HuH-7.5 (cell line): ENCODE measurements at places on chromosomes 11 and 22.
A peak's percentile ranks its signal among the peaks of the same experiment; 100 is the strongest.

GRCh38 chr11:129999407-129999806 lies 3.2 kb downstream of the PRDM10 start:
- DNase-seq: peak; percentile 57

- DNase-seq: no peak
Observed at GRCh38 chr11:105429096-105429910, 180.6 kb upstream of the GRIA4 start.

- DNase-seq: no peak
Observed at GRCh38 chr11:82720267-82721065, 13.2 kb downstream of the FAM181B start.

DNA sequence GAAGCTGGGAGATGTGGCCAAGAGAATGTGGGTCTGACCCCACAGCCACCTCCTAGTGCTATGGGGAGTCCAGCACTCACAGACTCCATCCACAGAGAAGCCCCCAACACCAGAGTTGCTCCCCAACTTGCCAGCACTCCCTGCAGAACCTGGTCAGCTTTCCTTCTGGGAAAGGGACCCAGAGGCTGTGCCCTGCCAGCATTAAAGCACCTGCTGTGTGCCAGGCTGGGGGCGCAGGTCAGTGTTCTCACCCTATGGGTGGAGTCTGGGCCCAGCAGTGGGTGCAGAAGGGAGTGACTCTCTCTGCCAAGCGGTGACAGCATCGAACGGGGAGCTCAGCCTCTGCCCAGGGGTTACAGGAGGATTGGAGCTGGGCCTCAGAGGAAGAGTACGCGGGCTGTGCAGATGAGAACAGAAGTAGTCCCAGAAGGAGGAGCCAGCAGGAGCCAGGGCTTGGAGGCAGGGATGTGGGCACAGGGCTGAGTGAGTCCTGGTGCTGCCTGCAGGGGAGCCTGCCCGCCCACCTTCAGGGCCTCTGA lies 114.4 kb downstream of the MPPED1 start:
- DNase-seq: no peak

DNA sequence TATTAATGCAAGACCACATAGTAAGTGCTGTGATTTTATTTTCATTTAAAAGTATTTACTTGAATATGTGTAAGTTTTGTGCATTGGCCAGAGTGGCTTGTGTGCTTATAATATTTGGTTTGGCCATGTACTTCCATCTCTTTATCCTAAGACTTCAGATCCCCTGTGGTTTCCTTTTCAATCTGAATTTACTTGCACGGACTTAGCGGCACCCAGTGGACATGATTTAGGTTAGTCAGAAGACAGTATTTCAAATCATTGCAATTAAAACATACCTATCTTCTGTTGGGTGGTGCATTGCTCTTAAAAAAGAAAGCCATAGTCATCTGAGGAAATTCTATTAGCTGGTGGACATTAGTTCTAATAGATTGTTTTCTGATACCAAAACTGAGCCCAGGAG lies 30.7 kb downstream of the PIWIL4 start:
- no peak for DNase-seq

DNA sequence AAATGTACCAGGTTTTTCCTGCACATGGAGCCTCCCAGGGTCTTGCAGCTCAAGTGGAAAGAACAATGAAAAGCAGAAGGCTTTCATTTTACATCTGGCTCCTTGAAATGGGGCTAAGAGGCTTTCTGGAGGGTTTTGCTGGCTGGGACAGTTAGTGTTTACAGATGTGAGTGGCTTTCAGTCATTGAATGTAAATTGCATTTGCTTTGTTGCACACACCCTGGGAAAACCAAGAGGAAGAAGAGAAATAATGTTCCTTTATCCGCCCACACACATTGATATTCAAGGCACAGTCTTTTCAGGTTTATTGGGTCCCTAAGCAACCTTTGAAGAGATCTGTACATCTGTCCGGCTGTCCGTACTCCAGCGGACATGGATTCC lies 144.5 kb downstream of the SPON1 start:
- no peak for DNase-seq

DNA sequence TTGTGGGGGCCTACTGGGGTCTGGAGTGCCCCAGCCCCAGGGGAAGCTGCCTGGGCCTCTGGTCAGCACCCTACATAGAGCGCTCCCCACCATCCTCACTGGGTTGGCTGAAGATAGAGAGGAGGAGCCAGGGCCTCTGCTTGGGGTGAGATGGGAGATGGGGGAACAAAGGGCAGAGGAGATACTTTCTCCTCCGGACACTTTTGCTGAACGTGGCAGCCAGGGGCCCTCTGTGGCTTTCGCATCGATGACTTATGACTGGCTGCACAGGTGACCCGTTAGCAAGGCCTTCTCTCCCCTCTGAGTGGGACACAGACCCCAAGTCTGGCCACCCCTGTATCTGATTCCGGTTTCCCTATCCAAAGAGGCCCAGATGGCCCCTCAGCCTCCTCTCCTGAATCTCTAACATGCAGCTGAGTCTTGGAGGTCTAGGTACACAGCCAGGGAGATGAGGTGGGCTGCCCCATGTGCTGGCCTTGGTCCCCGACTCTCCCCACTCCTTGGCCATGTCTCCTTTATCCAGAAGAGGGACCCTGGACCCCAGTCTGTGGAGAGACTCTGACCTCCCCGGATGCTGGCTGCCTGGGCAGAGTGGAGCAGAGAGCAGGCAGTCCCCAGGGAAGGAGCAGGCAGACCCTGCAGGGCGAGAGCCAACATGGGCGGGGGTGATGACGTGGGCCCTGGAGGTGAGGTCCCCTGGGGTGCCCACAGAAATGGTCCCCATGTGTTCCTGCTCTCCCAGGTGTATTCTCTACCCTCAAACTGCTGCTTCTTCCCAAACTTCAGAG lies 59.3 kb upstream of the NECTIN1 start:
- no peak for DNase-seq

- no peak for DNase-seq
Observed at GRCh38 chr11:14972581-14973495, 687 bp upstream of the CALCA start.
